Stimulated activated CD8-positive, alpha-beta memory T cell treated with anti-CD3 and anti-CD28 coated beads, Interleukin-4, amount 100 ng/mL, for 4 hours (primary cell): ENCODE measurements at places on chromosomes 1 and 21.
A peak's percentile ranks its signal among the peaks of the same experiment; 100 is the strongest.

DNA sequence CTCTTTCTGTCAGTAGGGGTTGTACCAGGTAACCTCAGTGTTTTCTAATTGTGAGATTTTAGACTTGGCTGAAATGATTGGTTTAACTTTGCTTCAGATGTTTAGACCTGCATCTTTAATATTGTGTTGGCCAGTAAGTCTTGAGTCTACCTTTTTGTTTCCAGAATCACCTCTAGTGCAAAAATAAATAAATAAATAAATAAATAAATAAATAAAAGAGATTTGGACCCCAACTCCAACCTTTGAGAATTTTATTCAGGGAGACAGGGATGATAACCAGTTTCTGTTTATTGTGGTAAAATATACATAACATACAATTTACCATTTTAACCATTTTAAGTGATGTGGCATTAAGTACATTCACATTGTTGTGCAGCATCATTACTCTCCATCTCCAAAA is 64.4 kb downstream of the RAVER2 start:
- DNase-seq, result no peak

GRCh38 chr1:58874757-58875755 is 91.2 kb upstream of the JUN start:
- no peak for DNase-seq

DNA sequence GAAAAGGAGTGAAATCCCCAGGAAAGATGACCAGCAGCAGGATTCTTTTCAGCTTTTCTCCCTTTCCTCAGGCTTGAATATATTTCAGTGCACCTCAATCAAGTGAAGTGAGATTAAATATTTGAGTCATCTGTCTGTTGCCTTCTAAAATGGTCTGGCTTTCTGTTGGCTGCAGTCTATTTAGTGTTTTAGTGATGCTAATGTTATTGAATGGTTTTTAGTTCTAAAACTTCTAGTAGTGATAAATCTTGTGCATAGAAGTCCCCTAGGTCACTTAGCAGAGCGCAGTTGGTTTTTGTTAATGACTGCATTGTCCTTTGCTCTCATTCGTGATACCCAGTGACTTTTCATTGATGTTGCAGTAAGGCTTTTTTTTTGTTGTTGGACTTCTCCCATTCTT is 53.5 kb downstream of the ITSN1 start:
- no peak for DNase-seq

- no peak for DNase-seq
These were observed 14.3 kb downstream of the TTLL10 start for GRCh38 chr1:1187938-1188337.

DNA sequence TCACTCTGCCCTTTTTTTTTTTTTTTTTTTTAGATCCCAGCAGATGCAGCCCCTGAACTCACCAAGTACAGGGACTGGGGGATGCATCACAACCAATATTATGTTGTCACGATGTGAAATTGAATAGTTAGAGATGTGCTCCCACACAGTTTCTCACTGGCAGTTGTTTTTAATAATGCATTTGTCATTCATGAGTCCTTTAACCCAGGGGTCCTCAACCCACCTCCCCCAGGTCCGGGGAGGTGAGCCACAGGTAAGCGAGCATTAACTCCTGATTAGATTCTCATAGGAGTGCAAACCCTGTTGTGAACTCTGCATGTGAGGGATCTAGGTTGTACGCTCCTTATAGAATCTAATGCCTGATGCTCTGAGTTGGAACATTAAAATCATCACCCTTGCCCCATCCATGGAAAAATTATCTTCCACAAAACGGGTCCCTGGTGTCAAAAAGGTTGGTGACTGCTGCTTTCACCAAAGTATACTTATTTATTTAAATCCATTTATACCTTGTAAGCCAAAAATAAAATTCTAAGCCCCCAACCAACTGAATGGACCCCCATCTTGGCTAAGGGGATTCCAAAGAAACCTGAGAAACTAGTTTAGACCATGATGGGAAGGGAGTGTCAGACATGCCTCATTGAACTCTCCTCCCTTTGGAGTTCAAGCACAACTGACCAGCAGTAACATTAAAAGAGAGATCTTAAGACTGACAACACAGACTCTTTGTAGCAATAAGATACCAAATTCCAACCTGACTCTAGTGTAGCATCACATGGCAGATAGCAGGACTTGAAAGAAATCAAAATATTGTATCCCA is 119.3 kb upstream of the ATP1A1 start:
- no peak for DNase-seq

DNA sequence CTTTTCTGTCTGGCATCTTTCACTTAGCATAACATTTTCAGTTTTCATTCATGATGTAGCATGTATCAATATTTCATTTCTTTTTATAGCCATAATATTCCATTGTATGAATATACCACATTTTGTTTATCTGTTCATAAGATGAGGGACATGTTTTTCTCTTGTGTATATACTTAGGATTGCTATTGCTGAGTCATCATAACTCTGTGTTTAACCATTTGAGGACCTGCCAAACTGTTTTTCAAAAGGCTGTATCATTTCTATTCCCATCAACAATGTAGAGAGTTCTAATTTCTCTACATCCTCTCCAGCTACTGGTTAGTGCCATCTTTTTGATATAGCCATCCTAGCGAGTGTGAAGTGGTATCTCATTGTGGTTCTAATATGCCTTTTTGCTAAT is 26.2 kb downstream of the MPZL1 start:
- no peak for DNase-seq

GRCh38 chr1:156931211-156931952 is 10.9 kb downstream of the LRRC71 start:
- DNase-seq, result no peak

- DNase-seq, result peak; percentile 32
These were observed 24.8 kb downstream of the TNFRSF8 start for GRCh38 chr1:12087797-12088314.

- no peak for DNase-seq
These were observed 17.6 kb downstream of the CLCN6 start for GRCh38 chr1:11823366-11824137.

DNA sequence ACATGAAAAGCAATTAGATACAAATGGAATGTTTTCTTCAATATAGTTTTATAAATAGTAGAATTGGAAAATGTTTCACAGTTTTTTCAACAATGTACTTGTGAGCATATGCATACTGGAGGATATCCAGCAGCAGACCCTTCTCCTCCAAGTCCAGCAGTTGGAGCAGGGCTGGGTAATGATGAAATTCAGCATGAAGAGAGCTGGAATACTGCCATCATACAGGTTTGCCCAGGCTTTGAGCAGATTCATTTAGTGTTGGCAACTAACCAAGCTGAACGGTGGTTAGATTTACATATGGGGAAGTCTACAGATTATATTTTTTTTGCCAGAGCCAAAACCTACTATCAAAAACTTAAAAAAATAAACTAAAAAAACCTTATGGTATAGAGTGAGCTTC is 38.3 kb downstream of the WDR3 start:
- DNase-seq, result no peak

GRCh38 chr21:38499296-38499695 is 1.0 kb upstream of the ERG start:
- DNase-seq, result no peak

DNA sequence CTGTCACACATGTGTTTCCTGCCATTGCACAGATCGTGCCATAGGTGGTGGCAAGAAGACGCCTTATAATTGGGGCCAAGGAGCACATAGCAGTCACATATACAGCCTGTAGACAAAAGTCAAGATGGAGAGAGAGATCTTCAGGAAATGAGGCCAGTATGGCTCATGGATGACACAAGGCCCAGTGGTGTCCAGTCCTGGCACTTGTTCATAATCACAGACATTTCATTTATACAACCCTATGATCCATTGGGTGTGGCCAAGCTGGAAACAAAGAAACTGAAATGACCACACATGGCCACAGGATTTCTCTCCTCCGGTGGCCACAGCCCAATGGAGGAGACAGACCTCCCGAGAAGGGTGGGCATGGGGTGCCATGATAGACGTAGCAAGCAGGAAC is 78.5 kb upstream of the KAZN start:
- DNase-seq, result no peak

- DNase-seq, result no peak
These were observed 65.6 kb upstream of the USP24 start for GRCh38 chr1:55280731-55281130.

- DNase-seq, result no peak
These were observed 9.5 kb downstream of the CDC73 start for GRCh38 chr1:193131266-193131860.

DNA sequence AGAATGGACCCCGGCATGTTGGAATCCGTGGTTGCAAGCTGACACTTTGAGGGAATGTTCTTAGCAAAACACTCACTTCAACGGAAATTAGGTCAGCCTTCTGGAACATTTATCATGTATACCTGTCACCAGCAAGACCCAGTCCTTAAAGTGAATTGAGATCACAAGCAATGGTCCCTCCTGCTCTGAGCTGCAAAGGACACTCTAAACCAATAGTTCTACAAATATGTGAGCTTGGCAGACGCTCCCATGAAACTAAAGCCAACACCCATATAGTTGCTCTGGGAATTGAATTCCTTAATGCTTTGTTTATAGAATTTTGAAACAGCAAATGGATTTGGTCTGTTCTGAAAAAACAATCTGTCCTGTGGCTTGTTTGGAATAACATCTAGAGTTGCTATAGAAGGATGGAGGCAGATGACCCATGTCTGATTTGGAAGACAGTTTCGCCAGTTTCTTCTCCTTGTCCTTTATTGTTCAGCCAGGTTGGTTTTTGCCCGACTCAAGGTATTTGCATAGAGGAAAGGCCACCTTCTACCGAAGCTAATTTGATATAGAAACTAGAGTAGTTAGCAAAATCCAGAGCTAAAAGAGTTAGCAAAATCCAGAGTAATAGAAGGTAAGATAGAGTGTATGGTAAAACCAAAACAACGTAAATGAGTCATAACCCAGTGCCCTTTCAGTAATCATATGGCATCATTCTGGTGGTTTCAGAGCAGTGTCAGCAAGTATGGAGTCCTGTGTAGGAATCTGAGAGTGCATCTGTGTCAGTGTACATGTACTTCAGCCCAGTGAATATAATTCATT is 236.2 kb downstream of the NFIA start:
- no peak for DNase-seq

DNA sequence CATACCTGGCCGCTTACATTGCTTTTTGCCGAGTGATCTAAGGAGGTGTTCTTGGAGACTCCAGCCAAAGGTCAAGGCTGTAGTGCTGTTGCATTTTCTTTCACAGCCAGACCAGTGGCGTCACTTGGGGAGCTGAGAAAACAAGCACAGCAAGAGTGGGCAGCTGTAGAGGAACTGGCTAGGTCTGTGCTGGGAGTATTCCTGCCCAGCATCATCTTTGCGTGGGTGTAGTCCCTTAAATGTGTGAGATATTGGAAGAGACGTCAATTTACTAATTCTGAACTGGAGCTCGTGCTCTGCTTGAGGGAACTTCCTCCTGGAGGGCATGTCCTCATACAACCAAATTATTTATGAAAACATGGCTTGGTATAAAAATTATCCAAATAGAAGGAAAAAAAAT is 10.2 kb downstream of the UBIAD1 start:
- DNase-seq, result no peak

GRCh38 chr1:174358786-174359453 is 88.8 kb upstream of the GPR52 start:
- DNase-seq, result no peak

DNA sequence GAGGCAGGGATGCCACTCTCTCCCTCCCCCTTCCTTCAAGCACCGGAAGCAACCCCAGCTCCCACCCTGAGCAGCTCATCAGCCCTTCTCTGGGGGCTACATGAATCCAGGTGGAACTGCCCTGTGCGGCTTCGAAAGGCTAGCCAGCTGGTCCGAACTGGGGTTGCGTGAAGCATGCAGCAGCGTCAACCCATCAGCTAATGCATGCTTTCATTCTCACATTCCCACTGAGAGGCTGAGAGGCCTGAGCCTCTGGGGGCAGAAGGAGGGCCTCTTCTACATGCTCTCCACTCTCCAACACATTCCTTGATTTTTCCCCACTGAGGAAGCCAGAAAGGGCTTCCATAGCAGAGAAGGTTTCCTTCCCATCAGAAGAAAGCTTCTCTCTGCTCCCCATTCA is 5.6 kb downstream of the RXRG start:
- no peak for DNase-seq

DNA sequence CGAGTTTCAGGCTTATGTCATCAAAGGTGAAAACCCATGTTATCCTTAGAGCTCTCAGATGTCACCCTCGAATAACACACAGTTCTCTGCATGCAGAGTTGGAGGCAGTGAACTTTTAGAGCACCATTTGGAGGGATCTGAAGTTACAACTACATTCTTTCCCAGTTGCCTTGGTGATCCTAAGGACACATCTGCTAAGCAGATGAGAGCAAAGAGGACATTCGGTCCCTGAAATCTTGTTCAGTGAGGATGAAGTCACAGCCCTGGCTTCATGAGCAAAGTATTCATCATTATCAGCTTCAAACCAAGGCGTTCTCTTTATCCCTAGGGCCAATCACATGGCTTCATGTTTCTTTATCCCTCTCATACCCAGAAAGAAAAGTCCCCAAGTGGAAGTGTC is 23.1 kb upstream of the MCOLN2 start:
- DNase-seq, result no peak

DNA sequence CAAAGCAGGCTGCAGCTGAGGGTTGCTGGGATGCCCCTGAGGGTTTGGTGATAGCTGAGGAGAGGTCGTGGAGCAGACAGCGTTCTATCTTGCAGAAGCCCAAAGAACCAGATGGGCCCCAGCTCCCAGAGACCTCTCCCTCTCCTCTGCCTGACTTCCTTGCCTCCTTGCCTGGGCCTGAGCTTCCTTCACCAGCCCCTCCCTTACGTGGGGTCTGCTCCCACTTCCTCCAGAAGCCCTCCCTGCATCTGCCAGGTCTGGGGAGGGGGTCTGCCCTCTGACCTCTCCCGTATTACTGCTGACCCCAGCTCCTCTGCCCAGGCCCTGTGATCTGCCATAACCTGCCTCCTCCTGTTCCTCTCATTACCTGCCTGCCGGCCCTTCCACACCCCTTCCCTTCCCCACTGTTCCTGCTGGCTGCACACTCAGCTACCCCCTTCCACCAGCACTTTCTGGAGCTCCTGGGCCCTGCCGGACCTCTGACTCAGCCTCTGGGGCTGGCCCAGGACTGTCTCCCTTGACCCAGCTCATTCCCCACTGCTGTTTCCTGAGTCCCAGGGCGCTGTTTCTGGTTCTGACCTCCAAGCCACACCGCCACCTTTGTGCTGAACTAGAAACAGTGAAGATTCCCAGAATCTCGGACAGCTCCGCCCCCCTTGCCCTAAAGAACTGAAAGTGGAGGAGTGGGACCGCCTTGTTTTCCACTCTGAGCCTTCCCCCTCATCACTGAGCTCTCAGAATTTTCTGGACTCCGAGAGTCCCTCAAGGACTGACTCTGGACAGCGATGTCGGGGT is 237.7 kb upstream of the C1orf174 start:
- DNase-seq, result no peak

DNA sequence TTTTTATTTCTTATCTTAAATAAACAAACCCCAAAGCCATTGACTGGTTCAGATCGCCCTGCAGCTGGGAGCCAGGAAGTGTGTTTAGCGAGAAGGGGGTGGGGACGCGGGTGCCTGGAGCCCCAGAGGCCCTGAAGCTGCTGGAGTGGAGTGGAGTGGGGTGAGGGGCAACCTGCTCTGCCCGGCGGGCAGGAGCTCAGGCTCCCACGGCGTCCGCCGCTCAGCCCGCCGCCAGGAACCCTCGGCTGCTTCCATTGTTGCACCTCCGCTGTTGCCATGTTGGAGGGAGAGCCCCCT is 673 bp downstream of the PIK3C2B start:
- peak; percentile 14 for DNase-seq
